Lower lobe of right lung (tissue), 2 donors: ENCODE measurements at places on chromosomes 2 and 18. TPM values are rescaled to one million over a fixed set of nuclear protein-coding genes. Genes with fewer than 3 reads are reported as not detected.

- no peak for DNase-seq
- no peak overlapping the region for H3K4me3 ChIP-seq
- no peaks in the 10 kb centered on the region for H3K27me3 ChIP-seq
- peaks cover 8% of the 10 kb centered on the region for H3K4me1 ChIP-seq
- no peak overlapping the region for H3K27ac ChIP-seq
Observed at GRCh38 chr2:187299122-187299906, 148.7 kb downstream of the CALCRL start.

DNA sequence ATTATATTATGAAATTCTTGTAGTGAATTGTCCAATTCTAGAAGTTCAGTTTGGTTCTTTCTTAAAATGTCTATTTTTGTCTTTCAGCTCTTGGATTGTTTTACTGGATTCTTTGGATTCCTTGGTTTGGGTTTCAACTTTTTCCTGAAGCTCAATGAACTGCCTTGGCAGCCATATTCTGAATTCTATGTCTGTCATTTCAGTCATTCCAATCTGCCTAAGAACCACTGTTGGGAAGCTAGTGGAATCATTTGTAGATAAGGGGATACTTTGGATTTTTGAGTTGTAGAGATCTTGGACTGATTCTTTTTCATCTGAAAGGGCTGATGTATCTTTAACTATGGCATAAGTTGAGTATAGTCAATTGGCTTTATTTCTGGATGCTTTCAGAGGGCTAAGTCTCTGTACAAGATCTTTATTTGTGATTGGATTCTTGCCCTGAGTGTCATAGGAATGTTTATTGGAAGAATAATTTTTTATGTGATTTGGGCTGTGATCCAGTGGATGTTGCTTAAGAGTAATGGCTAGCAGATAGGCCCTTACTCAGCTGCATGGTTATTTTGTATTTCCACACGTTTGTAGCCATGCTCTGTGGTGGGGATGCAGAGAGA, 42.3 kb downstream of the SERPINB7 start:
- DNase-seq, result no peak
- H3K27me3 ChIP-seq, result no peaks in the 10 kb centered on the region
- no peaks in the 10 kb centered on the region for H3K4me1 ChIP-seq

DNA sequence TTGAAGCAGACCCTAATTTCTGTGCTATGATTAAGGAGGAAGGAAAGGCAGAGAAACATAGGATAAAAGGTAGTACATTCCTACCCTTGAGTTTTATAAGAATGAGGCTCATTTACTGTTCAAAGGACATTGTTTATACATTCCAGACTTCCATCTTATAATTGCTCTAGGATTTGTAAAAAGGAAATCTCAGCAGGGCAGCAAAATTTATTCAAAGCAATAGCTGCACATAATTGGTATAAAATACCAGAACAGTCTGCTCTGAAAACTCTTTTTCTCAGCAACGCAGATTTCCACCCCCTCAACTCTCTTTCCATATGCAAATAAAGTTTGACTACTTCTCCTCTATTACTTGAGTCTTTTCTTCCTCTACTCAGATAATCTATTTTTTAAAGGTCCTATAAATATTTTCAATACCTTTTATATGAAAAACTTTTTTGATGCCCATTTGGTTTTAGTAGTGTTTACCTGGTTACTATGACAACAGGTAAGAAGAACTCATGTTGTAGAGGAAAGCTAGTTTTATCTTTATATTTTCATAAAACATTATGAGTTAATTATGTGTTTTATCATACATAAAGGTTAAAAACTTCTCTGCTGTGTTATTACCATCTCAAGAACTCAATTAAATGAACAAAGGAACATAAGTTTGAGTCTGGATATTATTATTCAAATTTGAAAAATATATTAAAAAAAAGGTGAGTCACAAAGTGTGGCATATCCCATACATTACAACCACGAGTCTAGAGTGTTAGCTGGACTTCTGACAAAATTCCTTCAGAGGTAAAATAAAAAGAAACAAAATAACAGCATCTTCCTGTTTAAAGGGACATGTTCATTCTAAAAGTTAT, 19.9 kb downstream of the RBMS1 start:
- no peaks in the 10 kb centered on the region for H3K36me3 ChIP-seq
- H3K27ac ChIP-seq, result no peak overlapping the region
- no peaks in the 10 kb centered on the region for H3K27me3 ChIP-seq
- peaks cover 46% of the 10 kb centered on the region for H3K4me1 ChIP-seq

The SNTG2 gene
- total RNA-seq, result 1.4 TPM

- H3K4me1 ChIP-seq, result no peaks in the 10 kb centered on the region
- no peak for DNase-seq
- no peaks in the 10 kb centered on the region for H3K27me3 ChIP-seq
- no peaks in the 10 kb centered on the region for H3K36me3 ChIP-seq
Observed at GRCh38 chr2:81872006-81872405, 1567.5 kb upstream of the LRRTM1 start.

The MBD1 gene
- total RNA-seq, result 64.1 TPM

- H3K27ac ChIP-seq, result no peak overlapping the region
- no peaks in the 10 kb centered on the region for H3K36me3 ChIP-seq
- DNase-seq, result no peak
Observed at GRCh38 chr18:58787536-58788149, 77.0 kb upstream of the ZNF532 start.

The LDLRAD4 gene
- total RNA-seq, result 24.6 TPM

GRCh38 chr18:70431203-70431624, 142.4 kb downstream of the SOCS6 start:
- H3K27me3 ChIP-seq, result no peaks in the 10 kb centered on the region

- H3K4me1 ChIP-seq, result peaks cover 21% of the 10 kb centered on the region
- H3K36me3 ChIP-seq, result peaks cover 43% of the 10 kb centered on the region
- peak overlapping the region; percentile 61 for H3K27ac ChIP-seq
- no peaks in the 10 kb centered on the region for H3K27me3 ChIP-seq
Observed at GRCh38 chr2:201220102-201220570, 37.2 kb downstream of the CASP10 start.

DNA sequence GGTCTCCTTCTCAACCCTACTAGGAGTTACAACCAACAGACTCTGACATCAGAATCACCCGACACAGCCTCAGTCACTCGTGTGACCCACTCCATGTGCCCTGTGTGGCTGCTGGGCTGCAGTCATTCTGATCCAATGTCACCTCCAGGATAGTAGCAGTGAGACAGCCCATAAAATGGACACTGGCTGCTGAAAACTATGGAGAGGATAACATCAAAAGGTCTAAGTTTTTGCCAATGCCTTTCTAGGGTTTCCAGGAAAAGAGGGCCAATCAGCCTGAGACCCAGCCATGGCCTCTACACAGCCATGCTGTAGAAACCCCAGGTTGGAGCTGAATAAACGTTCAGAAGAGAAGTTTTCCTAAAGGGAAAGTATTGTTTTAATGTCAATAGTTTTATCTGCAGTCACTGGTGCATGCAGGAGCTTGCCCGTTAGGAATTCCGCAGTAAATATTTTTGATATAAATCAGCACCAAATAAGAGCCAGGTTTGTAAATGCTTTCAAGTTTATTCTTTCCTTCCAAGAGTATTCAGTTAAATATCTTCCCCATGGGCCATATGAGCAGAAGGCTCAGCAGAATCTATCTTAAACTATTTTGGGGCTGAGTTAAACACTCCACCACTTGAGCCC, 92.2 kb upstream of the PID1 start:
- H3K4me1 ChIP-seq, result no peaks in the 10 kb centered on the region
- no peaks in the 10 kb centered on the region for H3K27me3 ChIP-seq
- no peak for DNase-seq
- H3K36me3 ChIP-seq, result no peaks in the 10 kb centered on the region

- no peak for DNase-seq
- peaks cover 10% of the 10 kb centered on the region for H3K4me1 ChIP-seq
- H3K36me3 ChIP-seq, result peaks cover 7% of the 10 kb centered on the region
- no peaks in the 10 kb centered on the region for H3K27me3 ChIP-seq
Observed at GRCh38 chr2:70979180-70979488, 704 bp downstream of the ANKRD53 start.
